SK-N-SH (cell line): ENCODE measurements at places on chromosomes 4 and X.

DNA sequence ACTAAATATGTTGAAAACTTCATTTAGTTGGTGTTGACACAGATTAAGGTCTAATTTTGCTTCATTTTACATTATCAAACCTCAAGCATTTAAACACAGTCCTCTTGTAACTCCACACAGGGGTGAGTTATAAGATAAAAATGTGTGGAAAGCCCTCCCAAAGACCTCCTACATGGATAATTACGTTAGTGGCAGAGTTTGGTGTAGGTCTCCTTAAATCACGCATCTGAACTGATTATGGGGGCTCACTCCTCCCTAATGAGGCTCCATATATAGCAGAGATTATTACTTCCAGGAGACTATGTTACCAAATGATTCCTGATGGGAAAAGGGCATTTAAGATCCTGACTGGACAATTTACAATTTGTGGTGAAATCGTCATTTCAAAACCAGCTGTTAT, 32.2 kb upstream of the VCX3B start:
- no peak for DNase-seq

DNA sequence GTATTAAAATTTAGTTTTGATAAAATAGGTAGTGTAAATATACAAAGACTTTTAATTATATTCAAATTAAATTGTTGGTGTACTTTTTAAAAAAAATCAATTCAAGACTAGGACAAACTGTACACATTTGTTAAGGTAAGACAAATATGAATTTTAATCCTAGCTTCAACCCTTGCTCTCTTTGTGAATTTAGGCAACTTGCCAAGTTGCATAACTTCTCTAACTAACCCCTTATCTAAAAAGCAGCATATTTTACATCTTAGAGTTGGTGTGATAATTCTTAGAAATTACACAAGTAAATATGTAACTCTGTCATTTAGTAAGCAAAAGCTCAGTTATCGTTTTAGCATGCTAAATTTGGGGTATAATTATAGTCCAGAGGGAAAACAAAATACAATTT, 78.1 kb upstream of the FSTL5 start:
- DNase-seq: no peak

GRCh38 chr4:182695009-182695408, 222.2 kb downstream of the DCTD start:
- no peak for DNase-seq

DNA sequence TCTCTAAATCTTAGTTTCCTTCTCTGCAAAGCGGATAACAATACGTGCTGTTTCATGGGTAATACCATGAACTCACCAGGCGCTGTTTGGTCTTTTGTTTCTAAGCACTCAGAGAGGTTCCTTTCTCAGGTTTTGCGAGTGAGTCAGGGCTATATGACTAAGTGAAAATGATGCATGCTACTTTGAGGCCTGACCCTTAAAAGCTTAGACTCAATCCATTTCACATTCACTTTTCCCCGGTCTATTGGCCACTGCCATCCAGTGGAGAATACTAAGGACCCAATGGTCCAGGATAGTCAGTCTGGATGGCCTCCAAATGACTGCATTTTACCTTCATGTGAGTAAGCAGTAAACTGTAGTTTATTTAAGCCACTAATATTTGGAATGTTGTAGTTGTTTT, 400.8 kb upstream of the SLIT2 start:
- no peak for DNase-seq

- DNase-seq: no peak
Observed at GRCh38 chr4:124423160-124423559, 289.4 kb downstream of the ANKRD50 start.

GRCh38 chrX:12372111-12372510, 233.8 kb downstream of the FRMPD4 start:
- no peak for DNase-seq

- no peak for DNase-seq
Observed at GRCh38 chr4:186740822-186741221, 17.2 kb upstream of the FAT1 start.

GRCh38 chr4:13536607-13537006, 7.7 kb downstream of the NKX3-2 start:
- peak; percentile 11 for DNase-seq

DNA sequence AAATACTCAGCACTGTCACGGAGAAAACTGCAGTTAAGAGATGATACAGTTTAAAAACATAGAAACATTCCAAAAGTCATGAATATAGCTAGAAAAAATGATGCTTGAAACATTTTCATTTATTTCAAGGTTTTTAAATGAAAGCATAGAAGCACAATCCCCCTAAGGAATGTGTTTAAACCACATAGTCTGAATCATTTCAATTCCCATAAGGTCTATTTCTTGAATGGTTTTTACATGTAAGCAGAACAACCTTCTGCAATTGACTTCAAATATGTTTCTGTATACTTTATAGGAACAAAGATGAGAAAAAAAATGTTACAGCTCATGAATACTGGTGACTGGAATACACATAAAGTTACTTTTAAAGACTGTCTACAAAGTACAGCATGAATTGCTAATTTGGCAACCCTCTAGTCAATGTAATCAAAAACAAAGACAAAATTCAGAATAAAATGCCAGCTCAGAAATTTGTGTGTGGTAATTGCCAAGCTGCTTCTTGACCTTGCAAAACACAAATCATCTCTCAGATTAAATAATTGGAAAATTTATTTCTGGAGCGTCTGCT, 886.4 kb upstream of the ADGRL3 start:
- no peak for DNase-seq

DNA sequence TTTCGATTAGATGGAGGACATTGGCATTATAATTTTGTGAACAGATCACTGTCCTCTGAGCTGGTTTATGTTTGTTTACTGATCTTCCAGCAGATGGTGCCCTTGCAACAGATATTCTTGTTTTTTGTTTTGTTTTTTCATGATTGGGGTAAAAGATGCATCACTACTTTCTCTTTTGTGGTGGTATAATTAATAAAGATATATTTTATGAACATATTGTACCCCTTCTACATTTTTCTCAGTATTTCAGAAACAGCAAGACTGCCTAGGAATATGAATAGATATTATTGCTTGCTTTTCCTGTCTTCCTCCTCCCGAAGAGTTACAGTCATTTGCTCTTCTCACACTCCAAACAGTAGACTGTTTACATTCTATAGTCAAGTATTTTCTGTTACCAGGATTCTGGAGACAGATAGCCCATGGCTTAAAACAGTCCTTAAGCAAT, 905.2 kb downstream of the TRAM1L1 start:
- DNase-seq: peak; percentile 24

DNA sequence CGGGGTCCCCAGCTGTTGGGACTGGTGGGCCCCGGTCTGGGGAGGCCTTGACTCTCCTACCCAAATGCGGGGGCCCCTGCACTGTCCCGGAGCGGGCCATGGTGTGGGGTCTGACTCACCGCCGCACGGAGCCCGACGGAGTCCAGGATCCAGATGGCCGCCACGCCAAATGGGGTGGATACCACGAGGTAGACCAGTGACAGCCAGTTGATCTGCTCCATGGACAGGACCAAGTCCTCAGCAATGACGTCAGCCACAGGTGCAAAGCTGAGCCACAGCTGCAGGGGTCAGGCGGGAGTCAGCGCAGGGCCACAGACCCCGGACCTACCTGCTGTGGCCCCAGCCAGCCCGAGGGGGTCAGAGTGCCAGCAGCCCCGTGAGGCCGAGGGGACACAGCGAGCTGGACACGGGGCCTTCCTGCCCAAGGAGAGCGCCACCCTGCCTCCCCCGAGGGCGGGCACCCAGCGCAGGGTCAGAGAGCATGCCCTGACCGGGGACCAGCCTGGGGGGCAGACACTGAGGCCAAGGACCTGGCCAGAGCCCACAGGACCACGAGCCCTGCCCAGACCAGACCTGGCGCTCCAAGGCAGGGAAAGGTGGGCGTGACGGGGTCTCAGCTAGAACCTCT, 2.4 kb downstream of the SLC49A3 start:
- no peak for DNase-seq

DNA sequence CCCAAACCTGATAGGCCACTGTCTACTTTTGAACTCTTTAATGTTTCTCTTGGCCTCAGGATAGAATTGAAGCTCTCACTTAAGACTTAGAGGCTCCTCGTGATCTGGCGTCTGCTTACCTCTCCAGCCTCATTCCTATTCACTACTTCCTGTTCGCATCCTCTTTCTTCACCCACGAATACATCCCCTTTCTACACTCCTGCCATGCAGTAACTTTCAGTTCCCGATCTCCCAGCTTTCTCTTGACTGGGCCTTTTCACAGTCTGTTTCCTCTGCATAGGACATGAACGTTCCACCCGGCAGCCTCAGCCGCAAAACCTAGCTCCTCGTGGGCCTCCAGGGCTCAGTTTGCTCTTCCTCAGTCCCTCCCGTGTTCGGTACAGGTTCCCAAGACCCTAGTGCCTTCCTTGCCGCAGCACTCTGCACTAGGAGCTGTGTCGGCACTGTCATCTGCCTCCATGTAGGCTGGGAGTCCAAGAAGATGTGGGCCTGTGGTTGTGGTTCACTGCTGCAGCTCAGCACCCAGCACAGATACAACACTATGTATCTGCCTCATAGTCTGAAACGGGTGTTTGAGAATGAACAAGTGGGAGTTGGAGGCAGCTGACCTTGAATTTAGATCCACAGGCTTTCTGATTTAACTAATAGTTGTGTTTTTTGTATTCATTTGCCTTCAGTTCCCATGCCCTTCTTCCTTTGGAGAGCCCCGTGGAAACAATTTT, 15.8 kb downstream of the RPL39 start:
- no peak for DNase-seq

GRCh38 chr4:87543835-87544461, 14.8 kb upstream of the SPARCL1 start:
- DNase-seq: peak; percentile 34

- no peak for DNase-seq
Observed at GRCh38 chr4:48122756-48123155, 11.3 kb downstream of the TXK start.

- peak; percentile 98 for DNase-seq
Observed at GRCh38 chrX:16870095-16870861, at the start of gene RBBP7. RBBP7 (minus strand) TSS chrX:16870362; CDS start chrX:16870053, 309 bp downstream.

- DNase-seq: no peak
Observed at GRCh38 chrX:14915596-14915995, 42.4 kb downstream of the MOSPD2 start.

- no peak for DNase-seq
Observed at GRCh38 chrX:123201720-123202119, 17.6 kb downstream of the GRIA3 start.

DNA sequence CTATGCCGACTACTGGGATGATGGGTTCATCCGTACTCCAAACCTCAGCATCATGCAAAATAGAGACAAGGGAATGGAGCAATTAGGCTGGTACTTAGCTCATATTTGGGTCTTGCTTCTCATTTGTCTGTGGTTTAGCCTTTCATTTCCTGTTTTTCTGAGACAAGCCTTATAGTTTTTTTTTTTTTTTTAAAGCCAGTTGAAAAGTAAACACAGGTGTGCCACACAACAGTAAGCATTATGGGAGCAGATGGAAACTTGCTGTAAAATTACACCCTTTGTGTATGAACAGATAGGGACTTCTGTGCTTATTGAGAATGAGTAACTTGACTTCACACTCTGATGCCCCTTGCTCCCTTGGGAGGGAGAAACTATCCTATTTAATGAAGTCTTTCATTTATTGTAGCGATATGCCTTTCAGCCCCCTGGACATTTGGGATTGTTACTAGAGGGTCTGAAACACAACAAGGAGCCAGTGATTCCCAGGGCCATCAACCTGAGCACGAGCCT, 13.7 kb downstream of the RASSF6 start:
- no peak for DNase-seq

DNA sequence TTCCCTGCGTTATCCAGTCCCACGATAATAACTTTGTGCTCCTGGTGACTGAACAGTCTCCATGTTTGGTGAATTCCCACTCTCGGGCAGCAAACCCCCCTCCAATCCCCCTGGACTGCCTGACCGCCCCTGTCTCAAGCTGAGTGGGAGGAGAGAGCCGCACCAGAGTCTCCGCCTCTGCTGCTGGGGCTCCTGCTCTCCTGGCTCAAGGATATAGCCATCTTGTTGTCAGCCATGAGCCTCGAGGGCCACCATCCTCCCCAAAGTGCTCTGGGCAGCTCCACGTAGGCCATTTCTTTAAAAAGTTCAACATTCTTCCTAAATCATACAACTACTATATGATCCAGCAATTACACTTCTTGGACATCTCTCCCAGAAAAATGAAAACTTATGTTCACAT, 49.3 kb upstream of the PGRMC1 start:
- no peak for DNase-seq

- DNase-seq: peak; percentile 9
Observed at GRCh38 chr4:123284168-123284567, 112.4 kb upstream of the SPRY1 start.

GRCh38 chr4:174334628-174335027, 50.9 kb downstream of the CEP44 start:
- DNase-seq: no peak

DNA sequence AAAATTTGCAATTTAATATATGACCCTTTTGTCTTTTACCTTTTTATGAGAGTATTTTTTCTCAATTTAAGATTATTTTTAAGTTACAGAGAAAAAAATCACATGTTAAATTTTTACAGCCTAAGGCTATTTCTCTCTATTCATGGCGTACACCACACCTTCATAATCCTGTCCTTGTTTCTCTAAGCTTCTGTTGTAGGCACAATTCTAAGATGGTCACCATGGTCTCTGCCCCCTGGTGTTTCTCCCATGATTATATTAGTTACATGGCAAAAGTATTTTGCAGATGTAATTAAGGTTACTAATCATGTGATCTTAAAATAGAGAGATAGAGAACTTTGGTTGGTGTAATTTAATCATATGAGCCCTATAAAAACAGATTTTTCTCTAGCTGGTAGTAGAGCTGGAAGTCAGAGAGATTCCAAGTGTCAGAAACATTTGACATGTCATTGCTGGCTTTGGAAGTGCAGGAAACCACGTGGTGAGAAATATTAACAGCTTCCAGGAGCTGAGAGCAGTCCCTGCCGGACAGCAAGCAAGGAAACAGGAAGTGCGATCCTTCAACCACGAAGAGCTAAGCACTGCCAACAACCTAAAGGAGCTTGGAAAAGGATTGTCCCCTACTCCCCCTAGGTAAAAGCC, 89.8 kb downstream of the EIF4E start:
- peak; percentile 20 for DNase-seq

DNA sequence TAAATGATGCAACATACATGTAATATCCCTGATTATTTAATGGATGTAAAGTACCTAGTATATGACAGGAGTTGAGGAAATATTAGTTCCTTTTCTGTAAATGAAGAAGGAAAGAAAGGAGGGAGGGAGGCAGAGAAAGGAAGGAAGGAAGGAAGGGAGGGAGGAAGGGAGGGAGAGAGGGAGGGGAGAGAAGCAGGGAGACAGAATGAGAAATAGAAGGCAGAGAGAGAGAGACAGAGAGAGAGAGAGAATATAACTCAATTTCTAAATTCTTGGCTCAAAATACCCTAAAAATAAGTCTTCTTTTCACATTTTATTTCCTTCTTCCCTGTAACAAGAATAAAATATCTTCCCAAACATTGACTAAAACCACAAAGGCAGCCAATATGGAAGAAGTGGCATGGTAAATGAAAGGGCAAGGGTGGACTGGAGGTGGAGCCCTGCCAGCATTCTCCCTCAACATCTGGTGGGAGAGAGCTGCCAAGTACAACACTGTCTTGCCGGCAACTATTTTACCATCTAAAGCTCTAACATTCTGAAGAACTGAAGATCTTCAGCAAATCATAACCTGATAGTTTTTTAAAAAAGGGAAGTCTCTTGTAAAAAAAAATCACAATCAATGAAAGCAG, 245.1 kb downstream of the PPP3CA start:
- peak; percentile 27 for DNase-seq
